Stimulated activated CD4-positive, alpha-beta T cell treated with anti-CD3 and anti-CD28 coated beads, Interleukin-1b, Interleukin-23, amount 100 ng/mL, for 1 hour (primary cell): ENCODE measurements at places on chromosomes 2 and 18.

DNA sequence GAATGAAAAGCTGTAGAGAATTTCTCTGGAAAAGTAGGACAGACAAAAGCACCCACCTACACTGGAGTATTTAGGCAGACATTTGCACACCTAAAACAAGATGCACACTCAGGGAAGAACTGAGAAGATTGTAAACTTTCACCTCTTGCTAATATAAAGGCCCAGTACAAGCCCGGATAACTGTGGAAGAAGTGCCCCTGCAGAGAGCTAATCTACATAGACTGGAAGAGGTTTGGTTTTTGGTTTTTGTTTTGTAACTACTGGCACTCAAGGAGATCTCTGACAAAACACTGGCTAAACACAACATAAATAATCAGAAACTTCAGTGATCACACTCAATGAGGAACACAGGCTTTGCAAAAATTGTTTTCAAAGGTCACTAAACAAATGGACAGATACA is 782.2 kb upstream of the SLC8A1 start:
- DNase-seq, result no peak

DNA sequence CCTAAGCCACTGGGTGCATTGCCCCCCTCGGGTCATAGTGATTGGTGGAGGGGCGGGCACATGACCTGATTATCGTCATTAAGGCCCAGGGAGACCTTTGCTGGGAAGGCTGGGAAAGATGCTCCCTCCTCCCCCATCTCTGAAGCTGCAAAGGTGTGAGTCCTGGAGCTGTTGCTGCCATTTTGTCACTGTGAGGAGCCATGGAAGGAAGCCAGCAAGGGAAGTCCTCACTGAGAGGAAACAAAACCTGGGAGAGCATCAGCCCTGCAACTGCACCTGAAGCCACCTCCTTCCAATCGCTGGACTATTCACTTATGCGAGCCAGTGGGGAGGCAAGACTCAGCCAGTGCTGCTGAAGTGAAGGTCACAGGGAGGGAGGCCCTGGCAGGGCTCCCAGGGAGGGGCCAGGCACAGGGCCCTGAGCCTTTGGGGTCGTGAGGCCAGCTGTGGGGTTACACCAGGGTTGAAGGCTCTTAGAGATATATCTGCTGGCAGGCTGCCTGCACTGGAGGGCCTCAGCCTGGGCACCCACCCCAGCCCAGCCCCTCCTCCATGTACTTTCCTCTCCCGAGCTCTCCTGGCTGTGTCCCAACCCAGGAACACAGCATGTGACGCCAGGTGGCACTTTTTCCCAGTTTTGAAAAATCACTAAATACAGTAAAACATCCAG is 10.7 kb upstream of the FAHD2A start:
- no peak for DNase-seq

DNA sequence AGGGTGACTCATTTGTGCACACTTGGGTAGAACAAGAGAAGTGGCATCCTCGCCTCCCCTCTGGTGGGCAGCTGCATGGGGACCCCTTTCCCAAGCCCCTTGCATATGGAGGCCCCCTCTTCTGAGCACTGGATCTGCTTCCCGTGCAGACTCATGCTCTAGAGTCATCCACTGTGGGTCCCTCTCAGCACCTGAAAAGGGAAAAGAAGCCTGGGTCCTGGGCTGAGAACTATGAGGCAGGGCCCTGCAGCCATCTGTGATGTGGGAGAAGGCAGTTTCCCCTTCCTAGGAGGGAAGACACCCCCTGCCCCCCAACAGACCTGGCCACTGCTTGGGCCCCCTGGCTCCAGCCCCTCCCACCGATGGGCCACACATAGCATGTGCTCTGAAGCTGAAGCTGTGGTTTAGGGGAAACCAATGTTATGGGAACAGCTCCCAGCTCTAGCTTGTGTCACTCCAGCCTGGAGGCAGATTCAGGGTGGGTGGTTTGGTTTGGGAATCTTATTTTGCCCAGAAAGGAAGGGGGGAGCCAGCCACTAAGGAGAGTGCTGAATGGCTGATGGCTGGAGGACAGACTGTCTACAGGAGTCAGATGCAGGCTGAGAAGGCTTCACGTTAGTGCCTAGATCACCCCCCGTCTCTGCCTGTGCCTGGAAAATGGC is 172.8 kb downstream of the GLI2 start:
- no peak for DNase-seq

- no peak for DNase-seq
Observed at GRCh38 chr18:54647176-54647575, 56.1 kb downstream of the DYNAP start.

GRCh38 chr2:10022445-10022844 is 20.9 kb upstream of the KLF11 start:
- DNase-seq, result no peak

- no peak for DNase-seq
Observed at GRCh38 chr2:36322108-36322507, 33.5 kb upstream of the CRIM1 start.

DNA sequence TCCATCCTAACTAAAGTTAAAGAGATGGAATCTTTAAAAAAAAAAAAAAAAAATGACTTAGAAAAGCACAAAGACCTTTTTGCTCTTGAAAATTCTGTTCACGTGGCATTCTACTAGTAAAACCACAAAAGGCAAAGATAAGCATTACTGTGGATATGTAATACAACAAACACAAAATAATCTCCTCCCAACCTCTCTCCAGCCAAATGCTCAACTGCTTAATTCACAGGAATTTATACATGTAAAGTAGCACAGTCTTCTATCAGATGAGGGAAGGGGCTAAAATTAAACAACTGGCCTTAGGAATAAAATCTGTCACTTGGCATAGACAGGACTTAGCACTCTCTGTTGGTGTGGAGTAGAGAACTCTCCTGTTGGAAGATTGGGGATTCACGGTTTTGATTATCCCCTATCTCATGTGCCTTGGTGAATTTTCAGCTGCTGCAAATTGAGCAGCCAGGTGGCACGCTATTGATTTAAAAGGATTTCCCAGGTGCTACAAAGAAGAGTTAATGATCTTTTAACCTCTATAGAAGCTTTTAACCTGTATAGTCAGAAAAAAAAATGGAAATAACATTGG is 57.4 kb downstream of the ATIC start:
- DNase-seq, result no peak

DNA sequence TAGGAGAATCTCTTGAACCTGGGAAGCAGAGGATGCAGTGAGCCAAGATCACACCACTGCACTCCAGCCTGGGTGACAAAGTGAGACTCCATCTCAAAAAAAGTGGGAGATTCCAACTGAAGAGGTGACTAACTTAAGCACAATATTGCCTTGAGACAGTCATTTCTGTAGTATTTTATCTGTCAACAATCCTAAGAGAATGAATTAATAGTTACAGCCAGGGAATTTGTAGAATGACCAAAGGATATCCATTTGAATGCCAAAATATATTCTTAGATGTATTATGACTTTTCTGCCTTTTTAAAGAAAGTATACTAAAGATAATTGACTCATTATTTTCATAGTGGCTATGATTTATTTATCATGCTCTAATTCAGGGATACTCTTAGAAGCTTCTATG is 40.7 kb upstream of the CCDC150 start:
- DNase-seq, result no peak

DNA sequence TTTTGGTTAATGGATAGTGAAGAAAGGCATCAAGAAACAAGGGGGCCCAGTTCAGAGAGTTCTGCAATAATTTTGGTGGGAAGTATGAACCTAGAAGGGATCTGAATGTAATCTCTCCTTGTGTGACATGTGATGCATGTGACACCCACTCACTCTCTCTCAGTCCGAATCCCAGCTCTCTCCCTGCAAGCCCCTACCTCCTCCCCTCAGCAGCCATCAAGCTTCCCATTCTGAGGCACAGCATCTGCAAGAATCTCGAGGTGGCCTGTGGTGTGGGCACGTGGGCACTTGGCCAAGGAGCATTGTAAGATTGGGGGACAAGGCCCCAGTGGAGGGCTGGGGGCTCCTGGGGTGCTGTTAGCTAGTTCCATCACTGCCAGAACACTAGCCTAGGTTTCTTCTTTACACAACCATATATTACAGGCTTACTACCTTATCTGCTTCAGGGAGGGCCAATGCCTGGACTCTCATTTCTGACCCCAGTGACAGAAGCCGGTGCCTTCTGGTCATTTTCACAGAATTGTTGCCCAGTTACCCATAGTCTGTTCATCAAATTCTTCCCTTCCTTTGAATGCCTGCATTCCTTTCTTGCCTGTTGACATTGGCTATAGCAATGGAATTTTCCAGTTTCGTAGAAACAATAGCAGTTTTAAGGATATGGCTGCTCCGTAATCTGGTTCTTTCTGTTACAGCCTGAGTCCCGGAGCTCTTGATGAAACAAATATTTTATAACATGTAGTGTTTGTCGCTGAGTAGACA is 13.3 kb upstream of the LCLAT1 start:
- DNase-seq, result no peak

DNA sequence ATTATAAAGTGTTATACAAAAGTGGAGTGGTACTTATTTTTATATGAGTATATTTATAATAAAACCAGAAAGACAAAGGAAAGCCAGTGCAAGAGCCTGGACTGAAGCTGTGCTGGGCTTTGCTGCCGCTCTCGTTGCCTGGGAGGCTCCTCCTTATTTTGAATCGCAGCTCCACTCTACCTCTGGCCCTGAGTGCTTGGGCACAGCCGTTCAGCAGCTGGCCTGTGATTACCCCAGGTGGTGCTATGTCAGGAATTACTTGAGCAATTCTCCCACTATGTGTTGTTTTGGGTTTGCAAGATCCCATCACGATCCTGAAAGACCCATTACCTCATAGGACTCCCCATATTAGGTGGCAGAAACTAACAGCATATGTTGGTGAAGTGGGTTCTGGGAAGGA is 53.0 kb upstream of the LCLAT1 start:
- no peak for DNase-seq

DNA sequence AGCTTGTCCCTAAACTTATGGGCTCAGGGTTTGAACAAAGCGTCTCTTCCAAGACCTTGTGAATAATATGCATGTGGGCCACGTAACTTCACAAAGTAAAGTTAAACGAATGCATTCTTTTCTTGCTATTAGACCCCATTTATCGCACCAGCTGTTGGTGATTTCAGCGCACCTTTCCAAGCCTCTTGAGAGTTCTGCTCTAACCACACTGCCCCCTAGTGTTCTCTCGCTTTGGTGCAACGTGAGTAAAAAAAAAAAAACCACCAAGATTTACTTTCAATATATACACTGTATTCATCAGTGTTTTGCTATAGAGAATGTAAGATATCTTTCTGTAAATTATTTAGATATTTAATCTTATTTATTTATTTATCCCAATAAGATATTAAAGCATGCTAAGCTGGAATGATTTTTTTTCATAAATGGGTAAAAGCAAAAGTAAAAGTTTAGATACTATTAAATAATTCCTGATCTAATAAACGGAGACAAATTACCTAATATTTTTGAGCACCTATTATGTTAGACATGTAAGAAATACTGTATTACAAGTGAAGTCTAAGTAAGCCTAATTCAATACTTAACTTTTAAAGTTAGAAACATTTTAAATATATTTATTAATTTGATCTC is 459.5 kb downstream of the DLGAP1 start:
- peak; percentile 33 for DNase-seq

- no peak for DNase-seq
Observed at GRCh38 chr2:65867446-65867845, 435.0 kb upstream of the SPRED2 start.

GRCh38 chr2:101706819-101707177 is 9.3 kb downstream of the MAP4K4 start:
- no peak for DNase-seq

DNA sequence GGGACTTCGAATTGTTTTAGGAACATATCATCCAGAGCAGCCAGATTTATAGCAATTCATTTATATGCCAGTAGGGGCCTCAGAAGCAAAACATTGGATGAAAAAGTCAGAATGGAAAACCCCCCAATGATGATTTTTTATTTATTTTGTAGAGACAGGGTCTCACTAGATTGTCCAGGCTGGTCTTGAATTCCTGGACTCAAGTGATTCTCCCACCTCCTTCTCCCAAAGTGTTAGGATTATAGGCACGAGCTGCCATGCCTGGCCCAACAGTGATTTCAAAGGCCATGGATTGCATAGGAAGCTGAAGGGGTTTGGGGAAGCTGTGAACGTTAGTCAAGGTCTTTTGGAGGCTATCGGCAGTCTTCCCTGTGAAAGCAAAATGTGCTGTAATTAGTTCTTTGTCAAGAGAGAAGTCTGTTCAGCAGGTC is 21.9 kb upstream of the MCFD2 start:
- DNase-seq, result no peak

DNA sequence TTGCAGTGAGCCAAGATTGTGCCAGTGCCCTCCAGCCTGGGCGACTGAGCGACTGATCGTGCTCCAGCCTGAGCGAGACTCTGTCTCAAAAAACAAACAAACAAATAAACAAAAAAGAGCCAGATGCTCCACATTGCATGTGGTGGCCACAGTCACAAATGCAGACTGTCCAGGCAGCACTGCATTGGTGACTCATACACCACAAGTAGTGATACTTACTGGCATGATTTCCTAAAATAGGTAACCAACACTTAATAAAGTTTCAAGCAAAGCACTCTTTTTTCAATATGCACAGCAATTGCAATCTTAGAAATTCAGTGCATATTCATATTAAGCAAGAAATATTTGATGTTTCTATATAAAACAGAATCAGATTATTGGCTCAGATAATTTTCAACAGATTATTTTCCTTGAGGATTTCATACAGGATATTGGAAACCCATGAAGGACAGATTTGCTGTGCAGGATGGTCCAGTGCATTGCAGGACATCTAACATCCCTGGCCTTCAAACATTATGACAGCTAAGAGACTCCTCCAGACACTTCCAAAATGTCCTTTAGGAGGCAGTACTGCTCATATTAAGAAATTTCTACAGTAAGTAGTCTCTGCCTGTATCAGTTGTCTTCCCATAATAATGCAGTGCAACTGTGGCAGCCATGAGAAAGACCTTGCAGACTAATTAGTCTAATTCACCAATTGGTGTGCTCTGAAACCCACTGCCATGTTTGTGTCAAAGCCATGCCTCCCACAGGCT is 10.5 kb upstream of the SLC1A4 start:
- DNase-seq, result no peak

DNA sequence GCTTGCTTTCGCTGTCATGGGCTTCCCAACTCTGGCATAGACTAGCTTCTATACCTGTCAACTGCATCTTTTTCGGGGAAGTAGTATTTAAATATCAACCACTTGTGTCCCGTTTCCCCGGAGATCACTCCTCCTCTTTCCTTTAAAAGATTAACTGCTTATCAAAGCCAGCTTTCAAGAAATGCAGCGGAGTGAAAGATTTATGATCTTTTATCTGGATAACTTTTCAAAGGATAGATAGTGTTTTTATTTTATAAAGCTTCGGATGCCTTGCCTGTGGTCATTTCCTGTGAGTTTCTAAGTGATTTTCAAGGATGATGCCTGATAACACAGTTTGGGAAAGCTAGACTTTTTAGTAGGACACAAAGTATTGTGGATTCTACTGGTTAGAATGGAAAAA is 2.9 kb upstream of the IGFBP5 start:
- no peak for DNase-seq

GRCh38 chr18:21486905-21487437 is 113.5 kb downstream of the ESCO1 start:
- no peak for DNase-seq

- DNase-seq, result no peak
Observed at GRCh38 chr2:45700407-45701013, 49.0 kb downstream of the PRKCE start.

DNA sequence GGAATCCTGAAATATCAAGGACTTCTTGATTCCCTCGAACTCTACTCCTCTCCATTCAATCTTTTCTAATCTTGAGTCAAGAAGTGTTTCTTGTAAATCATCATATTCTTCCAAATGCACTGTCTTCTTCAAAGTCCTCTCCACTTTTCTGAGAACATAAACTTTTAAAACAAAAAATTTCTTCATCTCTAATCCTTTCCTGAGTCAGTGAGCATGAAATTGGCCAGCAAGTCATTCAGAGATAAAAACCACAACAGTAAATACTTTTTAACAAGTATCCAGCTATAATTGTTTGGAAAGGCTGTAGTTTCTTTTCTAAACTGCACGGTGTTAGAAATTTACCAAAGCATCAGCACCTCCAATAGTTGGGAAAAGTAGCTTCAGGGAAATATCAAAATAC is 312.6 kb upstream of the GALNT5 start:
- DNase-seq, result no peak
